ENCODE measurements at places on chromosomes 3 and 15.

- DNase-seq = no peak
Measured at GRCh38 chr15:99473981-99474906, 91.5 kb upstream of the MEF2A start.

DNA sequence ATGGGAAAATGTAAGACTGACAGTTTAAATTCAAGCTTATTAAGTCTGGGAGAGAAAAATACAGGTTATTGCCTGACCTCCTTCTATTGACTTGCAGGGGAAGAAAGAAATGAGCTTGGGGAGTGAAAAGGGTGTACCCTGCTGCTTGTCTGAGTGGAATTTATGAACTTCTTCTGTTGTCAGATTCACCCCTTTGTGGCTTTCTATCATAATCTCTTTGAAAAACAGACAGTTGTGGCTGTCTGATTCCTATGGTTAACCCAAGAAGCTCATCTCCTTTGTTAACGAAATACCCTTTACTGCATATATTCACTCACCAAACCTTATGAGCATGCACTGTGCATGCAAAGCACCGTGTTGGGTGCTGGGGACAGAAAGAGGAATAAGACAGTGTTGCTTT, 22.5 kb downstream of the GPD1L start:
- DNase-seq = no peak

DNA sequence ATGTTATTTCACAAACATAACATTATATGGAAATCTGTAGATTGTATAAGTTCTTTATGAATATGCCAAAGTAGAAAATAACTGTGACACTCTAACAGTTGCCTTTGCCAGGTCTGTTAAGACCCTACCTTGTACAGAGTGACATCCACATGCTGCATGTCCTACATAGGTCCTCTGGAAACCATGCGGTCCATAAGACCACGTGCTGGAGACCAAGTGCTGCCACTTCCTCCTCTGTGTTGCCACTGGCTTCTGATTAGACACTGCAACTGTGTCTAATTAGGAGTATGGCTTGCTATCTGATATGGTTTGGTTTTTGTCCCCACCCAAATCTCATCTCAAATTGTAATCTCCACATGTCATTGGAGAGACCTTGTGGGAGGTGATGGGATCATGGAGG, 855.5 kb upstream of the SEMA6D start:
- DNase-seq = no peak

DNA sequence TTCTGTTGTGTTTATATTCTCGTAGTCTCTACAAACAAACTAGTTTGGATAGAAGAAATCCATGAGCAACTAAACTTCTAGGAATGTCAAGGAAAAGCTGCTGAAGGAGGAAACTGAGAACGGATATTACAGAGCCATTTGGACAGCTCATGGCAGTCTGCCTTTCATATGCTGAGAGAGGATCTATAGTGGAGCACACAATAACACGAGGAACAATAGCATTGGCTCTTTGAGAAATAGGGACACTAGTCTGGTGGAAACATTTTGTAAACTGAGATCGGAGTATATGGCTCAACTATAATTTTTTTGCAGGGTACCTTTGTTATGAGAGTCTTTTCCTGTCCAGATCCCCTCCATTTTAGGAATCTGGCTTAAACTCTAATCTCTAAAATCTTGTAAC, 200.5 kb downstream of the CLSTN2 start:
- DNase-seq = no peak

DNA sequence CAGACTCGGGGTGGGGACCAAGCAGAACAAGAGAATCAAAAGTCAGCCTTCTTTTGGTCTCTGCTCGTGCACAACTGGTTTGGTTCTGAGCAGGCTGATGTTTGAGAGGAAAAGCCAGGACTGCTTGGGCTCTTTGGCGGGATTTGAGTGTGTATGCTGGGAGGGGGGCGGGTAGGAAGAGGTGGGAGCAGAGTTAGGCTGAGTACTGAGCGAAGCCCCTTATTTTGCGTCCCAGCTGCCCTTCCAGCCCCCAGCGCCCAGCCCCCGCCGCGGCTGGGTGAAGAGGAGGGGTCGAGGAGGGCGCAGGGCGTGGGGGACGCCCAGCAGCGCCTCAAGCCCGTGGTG, 153.5 kb upstream of the GOLIM4 start:
- DNase-seq = no peak

GRCh38 chr15:80233581-80233980, 18.4 kb downstream of the CTXND1 start:
- no peak for DNase-seq

DNA sequence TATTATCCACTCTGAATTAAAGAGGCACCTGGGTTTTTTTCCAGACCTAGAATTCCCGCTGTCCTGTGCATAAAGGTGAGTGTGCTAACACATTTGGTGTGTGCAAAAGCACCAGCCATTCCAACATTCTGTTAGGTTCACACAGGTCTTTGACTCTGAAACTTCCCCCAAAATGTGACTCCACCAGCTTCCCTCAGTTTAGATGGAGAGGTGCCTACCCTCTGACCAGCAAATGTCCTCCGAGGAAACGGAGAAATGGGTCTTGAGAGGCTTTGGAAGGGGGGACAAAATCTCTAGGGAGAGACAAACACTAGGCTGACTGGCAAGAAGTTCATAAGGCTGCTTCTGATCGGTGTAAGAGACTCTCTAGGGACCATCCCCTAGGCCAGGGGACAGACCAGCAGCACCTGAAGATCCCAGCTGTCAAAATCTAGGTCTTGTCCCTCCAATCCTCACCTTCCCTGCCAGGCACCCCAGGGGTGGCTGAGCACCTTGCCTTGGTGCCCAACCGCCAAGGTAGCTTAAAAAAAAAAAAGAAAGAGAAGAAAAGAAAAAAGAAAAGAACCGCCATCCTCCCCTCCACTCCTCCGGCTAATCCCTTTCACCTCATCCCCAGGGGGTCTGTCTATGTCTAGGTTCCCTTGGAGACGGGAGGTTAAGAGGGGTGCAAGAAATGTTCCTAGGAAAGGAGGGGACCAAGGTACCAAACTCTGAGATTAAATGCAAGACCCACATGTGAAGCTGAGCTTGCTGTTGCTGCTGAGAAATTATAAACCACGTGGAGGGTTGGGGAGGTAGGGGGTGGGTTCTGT, 2.0 kb upstream of the MECOM start:
- DNase-seq = no peak
